ENCODE measurements at places on chromosomes 6 and 20.
A peak's percentile ranks its signal among the peaks of the same experiment; 100 is the strongest.

DNA sequence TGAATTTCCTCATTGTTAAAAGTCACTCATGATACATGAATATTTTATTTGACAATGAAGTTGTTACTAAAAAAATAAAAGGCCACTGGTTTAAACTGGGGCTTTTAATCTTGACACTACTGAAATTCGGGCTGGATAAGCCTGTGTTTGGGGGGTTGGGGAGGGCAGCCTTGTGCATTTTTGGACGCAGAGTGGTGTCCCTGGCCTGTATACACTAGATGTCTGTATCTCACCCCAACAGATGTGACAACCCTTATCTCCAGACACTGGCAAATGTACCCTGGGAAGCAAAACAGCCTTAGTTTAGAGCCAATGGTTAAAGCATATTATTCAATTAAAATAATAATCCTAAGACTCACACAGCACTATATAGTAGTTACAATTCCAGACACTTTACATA, 24.8 kb downstream of the MAN1A1 start:
- no peak for DNase-seq

DNA sequence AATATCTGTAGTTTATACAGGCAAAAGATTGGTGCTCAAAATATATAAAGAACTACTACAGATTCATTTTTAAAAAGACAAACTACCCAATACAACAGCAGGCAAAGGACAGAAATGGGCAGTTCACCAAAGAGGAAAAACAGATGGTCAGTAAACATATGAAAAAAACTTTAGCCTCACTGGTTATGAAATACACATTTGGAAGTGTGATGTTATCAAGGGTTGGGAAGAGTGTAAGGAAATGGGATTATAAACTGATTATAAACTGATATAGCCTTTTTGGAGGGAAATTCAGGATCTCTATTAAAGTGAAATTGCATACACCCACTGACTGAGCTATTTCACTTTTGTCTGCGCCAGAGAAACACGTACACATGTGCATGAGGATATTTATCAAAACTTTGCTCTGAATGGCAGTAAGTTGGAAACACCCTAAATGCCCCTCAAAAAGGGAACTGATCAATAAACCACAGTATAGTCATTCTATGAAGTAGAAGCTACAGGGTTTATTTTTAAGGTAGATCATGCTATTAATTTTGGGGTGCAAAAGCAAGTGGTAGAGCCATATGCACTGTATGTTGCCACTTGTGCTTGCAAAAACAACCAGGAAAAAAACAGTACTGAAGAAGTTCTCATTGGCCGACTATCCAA, 32.2 kb upstream of the ARFGEF2 start:
- no peak for DNase-seq

DNA sequence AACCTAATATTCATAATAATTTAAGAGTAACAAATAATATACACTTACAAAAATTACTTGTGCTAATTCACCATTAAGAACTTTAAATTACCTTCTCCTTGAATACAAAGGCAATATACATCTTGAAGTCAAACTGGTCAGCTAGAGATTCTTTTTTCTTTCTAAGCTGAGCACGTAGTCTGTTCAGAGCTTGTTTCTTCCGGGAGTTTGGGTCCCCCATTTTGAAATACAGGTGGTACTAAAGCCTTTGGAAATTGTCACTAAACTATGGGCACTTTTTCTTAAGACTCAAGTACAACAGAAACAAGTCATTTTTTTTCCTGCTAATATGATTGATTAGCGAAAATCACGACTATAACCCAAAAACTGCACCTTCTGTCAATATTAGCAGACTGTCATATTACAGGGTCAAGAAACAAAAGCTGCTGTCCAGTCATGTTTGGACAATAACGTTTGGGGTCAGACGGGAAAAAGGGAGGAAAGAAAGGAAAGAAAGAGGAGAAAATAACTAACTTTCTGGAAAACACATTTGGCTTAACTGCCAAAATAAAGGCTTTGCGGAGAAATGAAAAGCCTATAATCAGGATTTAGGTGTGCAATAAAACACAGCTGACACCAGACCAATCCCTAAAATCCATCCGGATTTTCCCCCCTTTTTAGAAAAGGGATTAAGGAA, 367 bp downstream of the C6orf62 start:
- DNase-seq: no peak

DNA sequence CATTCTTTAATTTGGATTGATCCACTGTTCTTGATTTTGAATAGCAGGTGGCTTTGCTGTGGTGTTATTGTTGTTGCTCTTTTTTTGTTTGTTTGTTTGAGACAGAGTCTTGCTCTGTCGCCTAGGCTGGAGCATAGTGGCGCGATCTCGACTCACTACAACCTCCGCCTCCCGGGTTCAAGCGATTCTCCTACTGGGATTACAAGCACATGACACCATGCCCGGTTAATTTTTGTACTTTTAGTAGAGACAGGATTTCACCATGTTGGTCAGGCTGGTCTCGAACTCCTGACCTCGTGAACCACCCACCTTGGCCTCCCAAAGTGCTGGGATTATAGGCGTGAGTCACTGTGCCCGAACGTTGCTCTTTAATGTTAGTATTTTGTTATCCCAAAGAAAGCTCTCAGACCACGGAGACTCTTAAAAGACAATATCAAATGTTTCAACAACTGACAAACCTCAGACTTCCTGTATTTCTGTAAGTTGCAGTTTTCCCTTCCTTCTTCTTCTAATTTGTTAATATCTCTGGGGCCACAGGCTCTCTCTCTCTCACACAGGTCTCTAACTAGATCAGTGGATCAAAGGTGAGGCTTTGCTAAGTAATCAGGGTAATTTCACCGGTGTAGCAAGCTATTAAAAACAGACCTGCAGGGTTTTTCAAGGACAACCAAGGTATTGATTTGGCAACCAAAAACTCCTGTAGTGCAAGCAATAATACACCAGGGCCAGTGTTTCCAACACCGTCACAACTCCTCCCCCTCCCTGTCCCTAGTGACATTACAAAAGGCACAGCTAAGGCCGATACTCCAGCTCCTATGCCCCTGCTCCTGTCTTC, 48.8 kb upstream of the ZNF217 start:
- peak; percentile 70 for DNase-seq

- DNase-seq: no peak
These were observed 2.7 kb downstream of the TNFAIP3 start for GRCh38 chr6:137869549-137870307.

- DNase-seq: no peak
These were observed 18.9 kb downstream of the PREP start for GRCh38 chr6:105384004-105384403.

- no peak for DNase-seq
These were observed 132.9 kb downstream of the FOXO3 start for GRCh38 chr6:108693430-108694154.

DNA sequence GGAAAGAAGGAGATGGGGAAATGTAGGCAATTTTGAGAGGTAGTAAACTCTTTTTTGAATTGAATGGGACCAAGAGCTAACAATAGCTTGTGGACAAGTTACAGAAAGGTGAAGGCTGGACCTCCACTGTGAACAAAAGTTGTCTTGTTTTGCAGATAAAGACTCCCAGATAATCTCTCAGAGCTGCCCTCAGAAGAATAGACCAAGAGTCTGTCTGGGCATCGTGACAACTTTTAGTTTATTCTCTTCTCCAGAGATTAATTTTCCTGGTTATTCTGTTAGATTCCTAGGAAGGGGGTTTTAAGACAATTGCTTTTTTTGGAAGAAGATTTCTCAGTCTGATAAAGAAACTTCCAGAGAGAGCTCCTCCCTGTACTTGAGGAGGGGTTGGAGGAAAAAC, 161.9 kb downstream of the COL19A1 start:
- DNase-seq: no peak

DNA sequence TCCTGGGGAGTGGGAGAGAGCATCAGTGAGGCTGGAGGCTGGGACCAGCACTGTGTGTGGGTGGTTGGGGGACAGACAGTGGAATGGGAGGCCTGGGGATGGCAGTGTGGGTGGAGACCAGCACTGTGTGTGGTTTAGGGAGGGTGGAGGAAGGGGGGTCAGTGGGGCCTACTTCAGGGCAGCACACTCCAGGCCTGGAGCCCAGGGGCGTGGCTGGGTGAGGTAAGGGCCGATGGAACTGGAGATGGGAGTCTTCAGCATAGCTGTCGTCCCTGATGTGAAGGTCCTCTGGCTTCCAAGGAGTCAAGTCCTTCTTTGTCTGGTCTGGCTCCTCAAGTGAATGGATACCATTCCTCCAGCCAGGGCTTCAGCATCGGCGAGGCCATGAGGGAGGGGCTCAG, 18.6 kb downstream of the KCNK17 start:
- DNase-seq: no peak

GRCh38 chr20:62238569-62239277, 402 bp downstream of the OSBPL2 start:
- no peak for DNase-seq

GRCh38 chr6:84050408-84050807, 16.8 kb downstream of the MRAP2 start:
- no peak for DNase-seq

GRCh38 chr6:12288211-12288618, 1.9 kb upstream of the EDN1 start:
- DNase-seq: no peak

- DNase-seq: no peak
These were observed 16.2 kb downstream of the TREML2 start for GRCh38 chr6:41184761-41185160.

GRCh38 chr20:49661560-49662329, 51.9 kb downstream of the B4GALT5 start:
- peak; percentile 42 for DNase-seq

DNA sequence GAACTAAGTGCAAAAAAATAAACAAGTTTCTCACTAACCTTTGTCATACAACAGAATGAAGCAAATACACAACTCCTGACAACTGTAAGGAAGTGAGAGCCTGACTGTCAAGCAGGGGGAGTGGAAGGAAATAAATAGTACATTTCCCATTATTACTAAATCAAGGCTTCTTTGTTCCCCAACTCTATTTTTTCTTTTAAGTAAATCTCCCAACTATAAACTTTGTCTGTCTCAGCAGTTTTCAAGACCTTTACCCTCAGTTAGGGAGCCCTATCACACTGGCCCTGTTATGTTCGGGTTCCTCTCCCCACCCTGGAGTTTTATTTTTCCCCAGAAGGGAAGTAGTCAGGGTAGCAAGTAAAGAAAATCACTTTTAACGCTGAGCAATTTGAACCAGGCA, 24.1 kb upstream of the IPCEF1 start:
- no peak for DNase-seq

DNA sequence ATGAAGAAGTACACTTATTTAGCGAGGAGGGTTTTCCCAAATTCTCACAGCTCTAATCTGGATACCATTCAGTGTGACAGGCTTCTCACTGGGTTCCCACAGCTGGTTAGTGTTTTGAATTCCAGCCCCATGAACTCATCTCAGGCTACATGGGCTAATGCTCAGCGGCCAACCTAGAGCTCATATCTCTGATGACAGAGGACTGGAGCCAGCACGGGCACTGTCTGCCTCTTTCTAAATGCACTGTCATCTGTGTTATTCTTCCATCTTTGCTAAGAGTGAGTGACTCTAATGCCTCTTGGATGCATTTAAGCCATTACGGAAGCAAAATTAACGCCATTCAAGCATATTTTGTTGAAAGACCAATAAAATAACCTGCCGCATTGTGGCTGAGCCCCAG, 308.9 kb upstream of the JAG1 start:
- DNase-seq: no peak

- peak; percentile 4 for DNase-seq
These were observed 72.0 kb downstream of the PREP start for GRCh38 chr6:105330913-105331312.

All from activated CD4-positive, alpha-beta T cell treated with anti-CD3 and anti-CD28 coated beads, Interleukin-2, Interleukin-4, amounts not matched to agents 100 ng/mL and 50 ng/mL, durations not matched to agents 16 hours and 8 hours (primary cell).